ENCODE measurements at places on chromosomes 13 and 19. TPM values are rescaled to one million over a fixed set of nuclear protein-coding genes. Genes with fewer than 3 reads are reported as not detected.

DNA sequence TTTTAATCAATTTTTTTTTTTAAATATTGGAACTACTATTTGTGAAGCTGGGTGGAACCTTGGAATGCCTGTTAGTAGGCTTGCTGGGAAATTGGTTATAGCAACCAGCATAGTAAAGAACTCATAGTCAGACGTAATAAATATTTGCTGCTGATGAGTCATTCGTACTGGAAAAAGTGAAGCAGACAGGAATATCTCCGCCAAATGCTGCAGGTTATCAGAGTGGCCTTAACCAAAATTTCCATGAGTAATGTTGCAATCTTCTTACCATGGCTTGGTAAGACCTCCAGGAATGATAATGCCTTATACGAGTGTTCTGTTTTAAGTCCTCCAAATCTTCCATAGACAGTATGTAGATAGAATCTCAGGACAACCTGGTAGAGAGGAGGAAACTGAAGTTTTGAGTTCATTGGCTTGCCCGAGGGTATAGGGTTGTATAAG is 34.2 kb downstream of the MBNL2 start:
- no peak for DNase-seq

DNA sequence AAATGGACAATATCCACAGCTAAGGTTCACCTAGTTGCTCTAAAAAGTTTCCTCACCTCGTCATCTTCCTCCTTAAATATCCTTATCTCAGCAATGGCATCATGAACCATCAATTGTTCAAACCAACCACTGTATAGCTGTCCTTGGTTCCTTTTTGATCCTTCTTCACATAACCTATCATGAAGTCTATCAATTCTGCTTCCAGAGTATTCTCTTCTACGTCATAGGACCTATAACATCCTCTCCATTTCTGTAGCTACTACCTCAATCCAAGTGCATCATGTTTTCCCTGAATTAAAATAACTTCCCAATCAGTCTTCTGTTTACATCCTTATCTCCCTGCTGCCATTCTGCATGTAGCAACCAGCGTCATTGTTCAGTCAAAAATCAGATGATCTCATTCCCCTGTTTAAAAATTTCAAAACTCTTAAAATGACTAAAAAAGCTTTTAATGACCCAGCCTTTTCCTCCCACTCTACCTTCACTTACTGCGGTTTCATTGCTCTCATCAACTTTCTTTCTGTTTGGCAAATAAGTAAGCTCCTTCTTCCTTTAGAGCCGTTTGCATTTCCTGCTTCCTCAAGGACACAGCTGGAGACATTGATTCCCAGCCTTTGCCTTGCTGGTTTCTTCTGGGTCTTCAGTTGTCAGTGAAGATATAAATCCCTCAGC is 223.9 kb upstream of the MIR17HG start:
- no peak for DNase-seq

- no peak for DNase-seq
Measured at GRCh38 chr13:24267801-24268200, 41.6 kb upstream of the C1QTNF9 start.

- DNase-seq: no peak
Measured at GRCh38 chr19:30681162-30682100, 309.2 kb downstream of the ZNF536 start.

GRCh38 chr19:56705939-56706338 is 34.4 kb upstream of the ZNF835 start:
- DNase-seq: no peak

Gene NUCB1
- 142 TPM for total RNA-seq

DNA sequence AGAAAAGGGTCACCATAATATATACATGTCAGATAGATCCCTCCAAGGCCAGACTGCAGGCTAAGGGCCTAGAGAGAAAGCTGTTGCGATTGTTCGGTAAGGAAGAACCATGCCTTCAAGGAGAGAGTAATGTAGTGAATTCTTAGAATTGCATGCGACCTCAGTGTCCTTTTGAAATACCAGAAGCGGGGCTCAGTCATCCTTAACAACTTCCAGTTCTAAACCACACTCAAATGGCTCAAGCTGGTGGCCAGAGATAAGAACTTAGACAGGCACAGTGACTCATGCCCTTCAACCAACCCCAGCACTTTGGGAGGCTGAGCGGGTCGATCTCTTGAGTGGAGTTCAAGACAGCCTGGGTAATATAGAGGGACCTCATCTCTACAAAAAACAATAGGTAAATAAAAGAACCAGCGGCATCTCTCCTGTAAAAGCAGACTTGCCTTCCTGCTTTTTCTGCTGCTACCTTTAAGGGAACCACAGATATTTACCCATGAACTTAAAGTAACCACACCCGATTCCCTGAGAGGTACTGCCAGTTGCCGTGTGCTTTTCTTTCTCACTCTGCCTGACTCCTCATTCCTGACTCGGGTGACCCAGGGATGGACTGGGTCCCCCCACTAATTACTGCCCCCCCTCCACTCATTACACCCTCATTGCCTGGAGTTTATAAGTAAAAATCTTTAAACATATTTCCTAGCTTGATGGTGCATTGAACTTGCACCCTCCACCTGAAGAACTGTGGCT is 15.4 kb upstream of the SIGLEC6 start:
- no peak for DNase-seq

Gene ZNF772
- total RNA-seq: 2.3 TPM

DNA sequence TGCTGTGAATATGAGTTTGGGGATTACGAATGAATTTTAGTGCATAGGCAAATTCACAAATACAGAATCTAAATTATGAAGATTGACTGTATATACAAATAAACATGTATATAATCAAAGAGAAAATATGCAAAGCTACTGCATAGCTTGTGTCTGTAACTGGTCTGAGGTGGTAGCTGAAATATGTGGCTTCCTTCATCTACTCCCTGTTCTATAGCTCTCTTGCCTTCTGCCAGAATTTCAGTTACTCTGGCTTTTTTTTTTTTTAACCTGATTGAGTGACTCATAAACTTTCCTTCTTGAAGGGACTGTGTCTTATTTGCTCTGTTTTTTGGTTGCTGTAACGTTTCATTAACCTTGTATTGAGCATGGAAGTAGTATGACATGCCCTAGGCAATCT is 26.6 kb downstream of the DNAJC3 start:
- no peak for DNase-seq

Measured in activated T-helper 2 cell treated with anti-CD3 and anti-CD28 coated beads, Interferon-gamma antibody, Interleukin-2, Interleukin-4, amounts not matched to agents 10 μg/mL and 5 μg/mL and 100 μg/mL, durations not matched to agents 14 hours and 24 hours and 36 hours (primary cell).